ENCODE measurements at places on chromosomes 2 and 18.
A peak's percentile ranks its signal among the peaks of the same experiment; 100 is the strongest.

GRCh38 chr2:165698444-165698884 lies 95.6 kb downstream of the GALNT3 start:
- DNase-seq = no peak

GRCh38 chr2:61898810-61899209 lies 6.7 kb upstream of the COMMD1 start:
- DNase-seq = no peak

DNA sequence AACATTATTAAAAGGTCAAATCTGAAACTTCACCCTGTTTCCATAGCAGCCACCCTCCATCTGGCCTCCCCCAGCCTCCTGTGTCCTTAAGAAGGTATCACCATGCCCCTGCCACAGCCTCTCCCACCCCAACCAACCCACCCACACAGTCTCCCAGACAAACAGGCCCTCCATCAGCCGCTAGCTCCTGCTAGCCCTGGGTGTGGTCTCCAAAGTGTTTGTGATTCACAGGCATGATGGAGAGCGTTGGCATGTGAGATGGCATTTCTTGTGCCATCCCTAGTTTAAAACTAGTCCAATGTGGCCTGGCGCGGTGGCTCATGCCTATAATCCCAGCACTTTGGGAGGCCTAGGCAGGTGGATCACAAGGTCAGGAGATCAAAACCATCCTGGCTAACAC lies 44.9 kb upstream of the GPR45 start:
- no peak for DNase-seq

DNA sequence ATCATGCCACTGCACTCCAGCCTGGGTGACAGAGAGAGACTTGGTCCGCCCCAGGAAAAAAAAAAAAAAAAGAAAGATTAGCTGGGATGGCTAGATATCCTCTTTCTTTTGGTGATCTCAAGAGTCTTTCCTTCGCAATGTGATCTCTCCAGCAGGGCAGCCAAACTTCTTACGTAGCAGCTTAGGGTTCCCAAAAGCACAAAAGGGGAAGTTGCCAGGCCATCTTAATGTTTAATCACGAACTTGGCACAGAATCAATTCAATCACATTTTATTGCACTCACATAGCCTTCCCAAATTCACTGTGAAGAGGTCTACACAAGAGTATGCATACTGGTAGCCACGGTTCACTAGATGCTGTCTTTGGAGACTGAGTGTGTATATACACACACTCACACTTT lies 53.1 kb downstream of the VIL1 start:
- no peak for DNase-seq

DNA sequence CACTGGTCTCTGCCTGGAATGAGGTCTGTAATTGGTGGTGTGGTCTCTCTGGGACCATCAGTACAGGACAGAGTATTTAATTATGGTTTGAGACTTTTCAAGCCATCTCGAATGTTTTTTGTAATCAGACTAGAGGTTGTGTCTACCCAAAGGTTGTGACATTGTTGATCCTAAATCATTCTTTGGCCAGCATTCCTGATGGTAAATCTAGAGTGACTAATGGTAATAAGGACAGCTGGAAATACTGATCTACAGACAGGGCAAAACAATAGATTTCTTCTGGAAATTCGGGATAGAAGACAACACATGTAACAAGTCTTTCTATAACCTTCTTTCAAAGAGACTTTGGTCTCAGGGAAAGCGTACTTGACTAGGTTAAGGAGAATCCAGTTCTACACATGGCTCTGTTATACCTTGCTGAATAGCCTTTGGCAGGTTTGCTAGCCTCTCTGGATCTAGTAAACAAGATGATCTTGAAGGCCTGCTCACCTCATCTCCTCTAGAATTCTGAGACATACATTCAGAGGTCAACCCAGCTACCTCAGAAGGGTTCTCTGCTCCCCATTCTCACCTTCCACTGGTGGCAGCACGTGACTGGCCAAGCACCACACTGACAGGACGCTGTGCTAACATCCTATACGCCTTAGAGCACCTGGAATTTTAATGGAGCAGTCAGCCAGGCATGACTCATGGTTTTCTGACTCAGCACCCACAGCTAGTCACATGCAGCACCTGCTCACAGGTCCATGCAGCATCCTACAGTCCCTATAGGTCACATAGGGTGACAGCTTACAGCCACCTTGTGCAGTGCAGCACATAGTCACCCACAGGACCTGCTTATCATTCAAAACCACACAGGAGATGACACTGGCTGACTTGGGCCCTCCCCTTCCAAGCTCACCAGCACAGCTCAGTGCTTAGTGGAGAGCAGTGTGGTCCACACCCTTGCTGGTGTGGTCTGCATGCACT lies 12.2 kb downstream of the PLB1 start:
- DNase-seq = peak; percentile 26

DNA sequence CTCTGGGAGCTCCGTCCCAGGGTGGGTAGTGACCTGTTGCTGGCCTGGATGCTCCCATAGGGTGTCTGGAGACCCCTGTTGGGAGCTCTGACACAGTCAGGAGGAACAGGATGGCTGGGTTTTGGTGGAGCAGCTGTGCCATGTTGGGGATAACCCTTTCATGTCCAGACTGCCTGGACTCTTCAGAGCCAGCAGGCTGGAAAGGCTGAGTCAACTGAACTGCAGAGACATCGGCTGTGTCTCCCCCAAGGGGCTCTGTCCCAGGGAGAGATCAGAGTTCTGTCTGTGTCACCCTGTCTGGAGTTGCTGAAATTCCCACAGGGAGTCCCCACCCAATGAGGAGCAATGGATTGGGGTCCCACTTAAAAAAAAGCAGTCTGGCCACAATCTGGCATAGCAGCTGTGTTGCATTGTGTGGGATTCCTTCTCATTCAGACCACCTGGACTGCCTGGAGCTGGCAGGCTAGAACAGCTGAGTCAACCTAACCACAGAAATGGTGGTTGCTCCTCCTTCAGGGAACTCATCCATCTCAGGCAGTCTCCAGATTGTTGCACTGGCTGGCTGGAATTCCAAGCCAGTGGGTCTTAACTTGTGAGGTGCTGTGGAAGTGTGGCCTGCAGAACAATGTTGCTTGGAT lies 37.2 kb downstream of the AGPS start:
- DNase-seq = no peak

Data from activated CD4-positive, alpha-beta T cell treated with anti-CD3 and anti-CD28 coated beads, Interleukin-2, amount 50 U/mL, for 48 hours (primary cell).